ENCODE measurements at places on chromosomes 6 and 20.

- no peak for DNase-seq
These were observed 276.5 kb downstream of the SMOC2 start for GRCh38 chr6:168717491-168717890.

DNA sequence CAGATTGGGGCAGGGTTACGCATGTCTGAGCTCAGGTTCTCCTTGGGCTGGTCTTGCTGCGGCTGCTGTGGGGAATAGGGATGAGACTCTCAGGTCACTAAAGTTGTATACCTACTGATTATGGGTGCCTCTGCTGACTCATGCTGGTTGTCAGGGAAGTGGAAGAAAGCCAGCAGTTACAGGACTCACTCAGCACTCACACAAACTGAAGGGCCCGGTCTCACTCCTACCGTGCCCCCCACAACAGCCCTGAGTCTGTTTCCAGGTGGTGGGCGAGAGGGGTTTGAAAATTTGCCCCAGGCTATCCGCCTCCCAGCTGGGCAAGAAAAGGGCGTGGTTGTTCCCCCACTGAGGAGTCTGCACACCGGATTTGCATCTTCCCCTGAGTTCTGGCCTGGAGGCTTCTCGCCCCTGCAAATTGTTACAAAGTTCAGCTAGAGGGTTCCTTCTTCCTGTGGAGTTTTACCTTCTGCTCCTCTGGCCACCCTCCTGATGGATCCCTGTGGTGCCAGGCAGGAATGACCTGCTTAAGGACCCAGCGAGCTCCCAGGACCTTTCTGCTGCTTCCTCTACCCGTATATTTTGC is 659.2 kb downstream of the HDGFL1 start:
- DNase-seq, result no peak

GRCh38 chr6:150144294-150144868 is 1.5 kb downstream of the PPP1R14C start:
- DNase-seq, result no peak

- DNase-seq, result no peak
These were observed 680 bp downstream of the LATS1 start for GRCh38 chr6:149717255-149717587.

GRCh38 chr6:52087498-52087999 is at the start of gene PKHD1:
Gene PKHD1, minus strand, starts transcription at chr6:52087613. Its CDS starts 2,680 bp downstream, at chr6:52084933.
- DNase-seq, result no peak

DNA sequence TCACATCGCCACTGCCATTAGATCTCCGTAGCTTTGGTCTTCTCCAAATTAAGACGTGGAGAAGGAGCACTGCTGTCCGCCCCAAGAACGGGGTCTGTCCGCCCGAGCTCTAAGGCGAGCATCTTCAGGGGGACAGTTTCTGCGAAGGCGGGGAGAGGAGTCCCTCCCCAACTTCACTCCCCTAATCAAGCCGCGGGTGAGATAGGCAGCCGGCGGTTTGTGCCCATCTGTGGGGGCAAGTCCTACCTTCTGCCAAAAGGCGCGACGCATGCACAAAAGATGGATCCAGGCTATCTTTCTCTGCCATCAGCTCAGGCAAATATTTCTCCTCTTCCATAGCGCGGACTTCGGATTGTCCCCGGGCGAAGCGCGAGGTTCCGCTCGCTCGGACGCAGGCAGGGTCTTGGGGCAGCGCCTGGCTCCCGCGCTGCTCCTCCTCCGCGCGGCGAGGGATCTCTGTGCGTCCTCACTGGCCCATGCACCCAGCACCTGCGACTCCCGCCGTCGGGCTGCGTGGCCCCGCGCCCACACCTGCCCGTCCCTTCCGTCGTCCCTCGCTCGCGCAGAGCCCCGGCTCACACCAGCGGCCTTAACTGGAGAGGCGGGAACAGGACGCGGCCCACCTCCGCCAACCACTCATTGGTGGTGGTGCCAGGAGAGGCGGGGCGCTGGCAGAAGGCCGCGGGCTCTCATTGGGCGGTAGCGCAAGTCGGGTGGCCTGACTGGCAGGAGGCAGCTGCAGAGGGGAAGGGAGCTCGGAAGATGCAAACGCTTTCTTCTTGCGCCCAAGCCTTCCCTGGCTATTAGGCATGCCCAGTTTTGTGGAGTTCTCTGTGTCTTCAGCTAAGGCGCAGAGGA is at the start of gene KHDRBS2:
TSS of gene KHDRBS2 (minus strand) at position 614 of the 858 bp plus-strand sequence.
- peak; percentile 40 for DNase-seq

DNA sequence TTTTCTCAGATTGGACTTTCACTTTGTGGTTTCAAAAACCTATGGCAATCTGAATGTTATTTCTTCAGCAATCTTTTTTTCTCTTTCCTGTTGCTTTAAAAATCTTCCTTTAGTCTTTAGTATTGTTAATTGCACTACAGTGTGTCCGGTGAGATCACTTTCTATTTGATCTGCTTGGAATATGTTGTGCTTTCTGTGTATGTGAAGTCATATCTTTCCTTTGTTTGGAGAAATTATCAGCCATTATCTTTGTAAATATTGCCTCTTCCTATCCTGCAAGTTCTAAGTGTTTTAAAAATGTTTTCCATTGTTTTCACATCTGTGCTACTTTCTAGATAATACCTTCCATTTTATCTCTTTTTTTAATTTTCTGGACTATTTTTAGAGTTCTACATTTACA is 171.4 kb upstream of the PRSS16 start:
- DNase-seq, result no peak

DNA sequence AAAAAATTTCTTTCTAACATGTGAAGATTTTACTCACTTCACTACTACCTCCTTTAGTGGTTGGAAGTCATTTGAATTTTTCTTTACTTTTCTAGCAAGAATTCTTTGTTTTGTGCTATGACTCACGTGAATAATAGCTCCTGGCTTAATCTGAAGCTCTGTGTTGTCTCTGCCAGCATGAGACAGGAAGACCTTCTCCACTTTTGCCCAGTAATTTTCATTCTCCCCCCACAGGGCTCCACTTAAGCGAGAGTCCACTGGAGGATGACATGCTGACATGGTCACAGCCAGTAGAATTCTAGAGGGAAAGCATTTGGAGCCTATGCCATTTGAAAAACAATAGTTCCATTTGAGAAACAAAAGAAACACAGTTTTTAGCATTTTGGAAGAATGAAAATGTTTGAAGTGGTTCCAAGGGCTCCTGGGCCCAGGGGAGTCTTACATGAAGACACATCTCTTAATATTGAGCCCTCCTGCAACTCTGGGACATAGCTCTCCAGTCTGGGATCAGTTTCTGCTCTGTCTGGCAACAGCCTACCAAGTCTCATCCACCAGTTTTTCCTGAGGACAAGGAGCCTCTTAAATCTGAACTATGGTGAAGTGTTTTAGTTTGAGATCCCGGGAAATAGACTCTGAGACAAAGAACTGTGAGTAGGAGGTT is 231.4 kb downstream of the PAX1 start:
- DNase-seq, result no peak

GRCh38 chr6:148142821-148143220 is 199.8 kb upstream of the SASH1 start:
- DNase-seq, result no peak

GRCh38 chr20:41446456-41446855 is 79.8 kb upstream of the EMILIN3 start:
- DNase-seq, result no peak

GRCh38 chr6:20800229-20800628 is 266.0 kb downstream of the CDKAL1 start:
- no peak for DNase-seq

- DNase-seq, result no peak
These were observed 156.8 kb downstream of the SLC35B3 start for GRCh38 chr6:8278562-8278961.

GRCh38 chr6:43181621-43181941 is 415 bp upstream of the CUL9 start:
- no peak for DNase-seq

GRCh38 chr6:87504441-87504840 is 31.7 kb downstream of the SLC35A1 start:
- no peak for DNase-seq

DNA sequence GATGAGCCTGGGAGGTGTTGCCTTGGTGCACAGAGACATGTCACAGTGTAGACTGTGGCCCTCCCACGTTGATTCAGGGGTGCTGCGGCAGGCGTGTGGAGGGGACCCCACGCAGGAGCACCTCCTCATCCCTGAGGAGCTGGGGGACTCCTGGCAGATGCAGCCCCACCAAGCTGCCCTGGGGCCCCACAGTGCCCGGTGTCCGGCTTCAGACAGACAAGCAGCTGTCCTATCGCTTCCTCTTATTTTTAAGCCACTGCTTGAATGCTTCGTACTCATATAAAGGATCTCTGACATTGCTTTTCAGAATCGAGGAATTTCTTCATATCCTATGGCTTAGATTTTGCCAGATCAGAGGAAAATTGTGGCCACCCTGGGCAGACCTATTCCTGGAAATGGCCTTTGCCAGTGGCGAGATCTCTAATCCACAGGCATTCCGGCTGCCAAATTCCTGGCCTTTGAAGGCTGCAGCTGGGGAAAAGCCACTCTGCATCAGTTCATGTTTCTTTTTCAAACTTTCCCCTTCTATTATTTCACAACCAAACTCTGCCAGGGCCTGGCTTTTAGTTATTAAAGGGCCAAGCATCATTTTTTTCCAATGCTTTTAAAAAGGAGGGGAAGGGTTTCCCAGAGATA is 337.0 kb downstream of the THBS2 start:
- no peak for DNase-seq

GRCh38 chr6:100023798-100024197 is 29.8 kb upstream of the MCHR2 start:
- no peak for DNase-seq

- no peak for DNase-seq
These were observed 230.2 kb downstream of the PTPRK start for GRCh38 chr6:128290221-128290620.

- DNase-seq, result no peak
These were observed 144.5 kb downstream of the CEBPB start for GRCh38 chr20:50335105-50335504.

- DNase-seq, result peak; percentile 54
These were observed 748 bp upstream of the ATP9A start for GRCh38 chr20:51768759-51769517.

DNA sequence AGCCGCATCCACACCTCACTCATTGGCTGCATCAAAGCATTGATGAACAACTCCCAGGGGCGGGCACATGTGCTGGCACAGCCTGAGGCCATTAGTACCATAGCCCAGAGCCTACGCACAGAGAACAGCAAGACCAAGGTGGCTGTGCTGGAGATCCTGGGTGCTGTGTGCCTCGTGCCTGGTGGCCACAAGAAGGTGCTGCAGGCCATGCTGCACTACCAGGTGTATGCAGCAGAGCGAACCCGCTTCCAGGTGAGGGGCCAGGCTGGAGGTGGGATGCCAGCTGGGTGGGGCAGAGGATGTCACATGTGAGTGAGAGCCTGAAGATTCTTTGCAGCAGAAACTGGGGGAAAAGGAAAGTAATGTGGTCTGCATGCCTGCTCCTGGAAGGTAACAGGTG is 66.7 kb downstream of the MOCS1 start:
- no peak for DNase-seq

DNA sequence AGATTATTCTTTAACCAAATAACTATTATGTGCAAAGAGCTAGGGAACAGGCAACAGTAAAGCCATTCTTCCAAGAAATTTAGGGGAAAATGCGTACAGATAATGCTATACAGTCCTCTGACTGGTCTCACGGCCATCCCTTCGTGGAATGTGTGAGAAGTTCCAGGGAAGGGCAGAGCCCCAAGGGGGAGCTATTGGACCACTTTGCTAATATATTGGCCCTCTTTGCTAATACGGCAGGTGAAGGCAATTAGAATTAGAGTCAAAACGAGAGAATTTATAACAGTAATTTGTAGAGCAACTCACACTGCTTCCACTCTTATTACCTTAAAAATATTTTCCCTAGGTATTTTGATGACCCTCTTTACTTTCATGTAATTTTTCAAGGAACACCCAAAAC is 140.4 kb downstream of the IMPG1 start:
- DNase-seq, result no peak

DNA sequence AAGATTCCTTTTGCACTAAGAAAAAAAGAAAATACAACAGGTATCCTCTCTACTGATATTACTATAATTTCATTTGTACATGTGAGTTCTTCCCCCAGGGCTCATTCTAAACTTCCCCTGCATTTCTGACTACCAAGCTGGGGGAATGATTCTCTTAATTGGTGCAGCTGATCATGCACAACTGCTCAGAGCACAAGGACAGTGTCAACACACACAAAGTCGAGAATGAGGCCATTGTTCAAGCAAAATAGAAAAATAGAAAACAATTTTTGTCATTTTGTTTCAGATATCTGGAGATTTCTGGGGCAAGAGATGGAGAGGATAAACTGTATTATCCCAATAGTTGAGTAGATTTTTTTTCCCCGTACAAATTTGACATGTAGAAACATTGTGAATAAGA is 236.3 kb downstream of the HAO1 start:
- DNase-seq, result no peak

DNA sequence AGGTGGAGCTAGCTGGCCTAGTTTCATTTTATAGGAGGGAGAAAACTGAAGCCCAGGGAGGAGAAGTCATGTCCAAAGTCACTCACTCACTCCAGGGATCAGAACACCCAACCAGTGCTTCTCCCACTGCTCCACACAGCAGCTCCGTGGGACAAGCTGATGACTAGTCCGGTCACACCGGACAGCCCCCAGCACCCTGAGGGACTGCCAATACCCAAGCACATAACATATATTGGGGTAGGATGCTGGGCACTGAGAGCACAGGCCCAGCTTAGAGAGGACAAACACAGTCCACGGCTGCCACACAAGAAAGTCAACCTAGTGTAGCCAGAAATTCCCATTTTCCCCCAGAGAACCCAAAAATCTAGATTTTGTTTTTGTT is 5.7 kb downstream of the RRBP1 start:
- DNase-seq, result no peak

GRCh38 chr6:81456416-81456815 is 296.1 kb downstream of the TENT5A start:
- DNase-seq, result no peak

DNA sequence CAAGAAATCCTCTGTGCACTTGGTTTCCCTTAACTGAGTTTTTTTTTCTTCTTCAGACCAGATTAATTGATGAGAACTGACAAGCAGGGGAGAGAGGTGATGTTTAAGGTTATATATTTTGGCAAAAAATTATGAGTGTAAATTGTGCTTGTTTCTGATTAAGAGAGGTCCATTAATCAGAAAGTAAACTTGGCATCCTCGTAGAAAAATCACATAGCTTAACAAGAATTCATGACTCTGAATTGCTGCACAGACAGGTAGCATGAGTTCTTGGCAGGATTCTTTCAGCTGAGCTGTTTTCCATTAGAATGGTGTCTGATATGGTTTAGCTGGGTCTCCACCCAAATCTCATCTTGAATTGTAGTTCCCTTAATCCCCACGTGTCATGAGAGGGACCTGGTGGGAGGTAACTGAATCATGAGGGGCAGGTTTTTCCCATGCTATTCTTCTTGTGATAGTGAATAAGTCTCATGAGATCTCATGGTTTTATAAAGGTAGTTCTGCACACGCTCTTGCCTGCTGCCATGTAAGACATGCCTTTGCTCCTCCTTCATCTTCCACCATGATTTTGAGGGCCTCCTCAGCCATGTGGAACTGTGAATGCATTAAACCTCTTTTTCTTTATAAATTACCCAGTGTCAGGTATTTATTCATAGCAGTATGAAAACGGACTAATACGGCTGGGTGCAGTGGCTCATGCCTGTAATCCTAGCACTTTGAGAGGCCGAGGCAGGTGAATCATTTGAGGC is 34.2 kb upstream of the DDR1 start:
- DNase-seq, result no peak

GRCh38 chr6:84882768-84883766 is 118.7 kb upstream of the TBX18 start:
- no peak for DNase-seq

GRCh38 chr6:126118936-126119335 is 132.6 kb downstream of the TRMT11 start:
- no peak for DNase-seq

Measured in cerebellum (tissue), 4 donors.